ENCODE measurements at places on chromosomes 1 and 21. TPM values are rescaled to one million over a fixed set of nuclear protein-coding genes. Genes with fewer than 3 reads are reported as not detected.

Gene PROK1
- not detected for total RNA-seq

Gene CYP4A11
- not detected for total RNA-seq

Gene IL22RA1
- total RNA-seq: not detected

Gene CD1D
- total RNA-seq: 0.59 TPM

Gene ATP1A1
- total RNA-seq: 221 TPM

Gene NBPF8
- total RNA-seq: 22.8 TPM

Gene SRGAP2B
- total RNA-seq: 41.1 TPM

Gene SYT2
- total RNA-seq: under 0.01 TPM

Gene WDR64
- not detected for total RNA-seq

Gene HENMT1
- total RNA-seq: 1.9 TPM

Gene TRAF5
- 26.7 TPM for total RNA-seq
